Stimulated activated CD4-positive, alpha-beta T cell treated with anti-CD3 and anti-CD28 coated beads, Interleukin-4, amount 100 ng/mL, for 4 hours (primary cell): ENCODE measurements at places on chromosomes 6 and 20.

DNA sequence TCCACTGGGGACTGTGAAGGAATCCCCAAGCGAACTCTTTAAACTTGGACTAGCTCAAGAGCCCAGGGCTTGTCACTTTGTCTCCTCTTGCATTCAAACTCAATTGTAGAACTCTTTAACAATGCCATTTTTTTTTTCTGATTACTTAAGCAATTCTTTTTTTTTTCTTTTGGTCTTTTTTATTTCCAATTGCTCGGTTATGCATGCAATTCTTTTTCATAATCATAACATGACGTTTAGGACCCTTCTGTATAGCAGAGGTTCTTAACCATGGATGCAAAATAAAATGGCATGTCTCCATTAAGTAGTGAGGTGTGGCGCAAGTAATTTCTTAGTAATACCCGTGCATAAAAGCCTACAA, 466 bp upstream of the BFSP1 start:
- no peak for DNase-seq

- DNase-seq, result no peak
Measured at GRCh38 chr20:51930775-51931174, 128.5 kb upstream of the SALL4 start.

DNA sequence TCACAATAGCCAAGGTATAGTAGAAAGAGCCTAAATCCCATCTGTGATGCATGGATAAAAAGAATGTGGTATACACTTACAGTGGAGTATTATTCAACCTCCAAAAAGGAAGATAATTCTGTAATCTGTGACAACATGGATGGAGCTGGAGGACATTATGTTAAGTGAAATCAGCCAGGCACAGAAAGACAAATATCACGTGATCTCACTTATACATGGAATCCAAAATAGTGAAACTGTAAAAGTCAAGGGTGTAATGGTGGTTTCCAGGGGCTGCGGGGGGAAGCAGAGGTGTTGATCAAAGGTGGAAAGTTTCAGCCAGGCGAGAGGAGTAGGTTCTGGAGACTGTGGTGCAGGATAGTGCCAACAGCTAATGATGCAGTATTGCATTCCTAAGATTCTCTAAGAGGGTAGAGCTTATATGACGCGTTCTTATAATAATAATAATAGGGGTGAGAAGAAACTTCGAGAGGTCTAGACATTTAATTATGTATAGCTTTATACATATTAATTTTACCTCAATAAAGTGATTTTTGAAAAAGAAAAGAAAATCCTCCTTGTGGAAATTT, 246.1 kb downstream of the FOXA2 start:
- no peak for DNase-seq

DNA sequence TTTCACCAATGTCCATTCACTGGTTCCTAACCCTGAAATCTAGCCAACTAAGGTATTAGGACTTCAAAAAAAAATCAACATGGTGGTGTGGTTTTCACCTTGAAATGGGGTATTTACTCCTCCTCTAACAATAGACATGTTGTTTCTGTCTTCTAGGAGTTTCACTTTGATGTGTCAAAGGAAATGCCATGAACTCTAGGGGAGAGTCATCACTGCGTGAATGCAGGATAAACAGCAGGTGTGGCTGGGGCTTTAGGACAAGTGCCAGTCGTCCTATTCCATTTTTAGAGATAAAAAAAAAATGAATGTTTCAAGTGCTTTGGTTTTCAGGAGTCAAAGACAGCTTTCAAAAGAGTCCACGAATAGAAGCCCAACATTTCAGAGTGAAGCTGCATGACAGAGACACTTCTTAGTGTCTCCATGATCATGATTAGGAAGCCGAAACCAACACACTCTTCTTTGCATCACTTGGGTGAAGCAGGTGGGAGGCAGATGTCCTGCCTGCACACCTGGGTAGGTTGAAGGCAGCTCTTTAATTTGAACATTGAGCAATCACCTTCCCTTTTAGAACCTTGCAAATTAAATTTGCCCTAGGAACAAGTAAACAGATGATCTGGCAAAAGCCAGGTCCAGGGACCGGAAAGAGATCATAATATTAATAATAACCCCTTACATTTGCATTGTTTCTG, 328.5 kb upstream of the PRDM1 start:
- no peak for DNase-seq

- DNase-seq, result no peak
Measured at GRCh38 chr6:129050086-129050485, 167.1 kb downstream of the LAMA2 start.

DNA sequence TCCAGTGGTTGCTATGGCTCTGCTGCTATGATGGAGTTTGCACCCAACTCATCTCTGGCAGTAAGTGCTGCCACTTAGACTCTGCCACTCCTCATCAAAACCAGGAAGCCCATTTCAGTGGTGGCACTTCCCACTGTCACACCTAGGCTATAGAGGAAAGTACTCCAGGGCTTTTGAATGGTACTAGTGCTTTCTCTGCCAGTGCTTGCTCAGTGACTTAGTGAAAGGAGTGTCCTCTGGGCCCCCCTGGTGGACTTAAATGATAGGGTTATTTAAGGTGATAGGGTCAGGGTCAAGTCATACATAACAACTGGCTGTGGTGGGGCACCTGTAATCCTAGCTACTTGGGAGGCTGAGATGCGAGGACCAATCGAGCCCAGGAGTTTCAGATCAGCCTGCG, 22.8 kb downstream of the FITM2 start:
- no peak for DNase-seq

GRCh38 chr20:46031701-46032254, 2.8 kb downstream of the SLC12A5 start:
- DNase-seq, result no peak
